ENCODE measurements at places on chromosomes 5 and 9.

DNA sequence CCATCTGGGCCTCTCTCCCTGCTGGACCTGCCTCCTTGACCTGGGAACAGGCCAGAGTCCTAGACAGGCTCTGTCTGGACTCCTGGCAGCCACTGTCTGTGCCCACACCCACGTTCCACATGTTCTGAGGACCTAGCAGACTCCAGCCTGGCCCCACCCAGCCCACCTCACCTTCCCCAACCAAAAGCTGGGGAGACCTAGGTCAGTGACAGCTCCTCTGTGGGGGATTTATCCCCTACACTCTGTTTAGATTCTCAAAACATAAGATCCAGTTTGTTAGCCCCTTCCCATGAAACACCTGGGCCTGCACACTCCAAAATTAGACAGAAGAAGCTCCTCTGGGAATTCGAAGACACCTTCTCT, 59.8 kb upstream of the ADAMTS2 start:
- no peak for DNase-seq

- no peak for DNase-seq
Observed at GRCh38 chr5:80208381-80208780, 47.5 kb downstream of the SERINC5 start.

DNA sequence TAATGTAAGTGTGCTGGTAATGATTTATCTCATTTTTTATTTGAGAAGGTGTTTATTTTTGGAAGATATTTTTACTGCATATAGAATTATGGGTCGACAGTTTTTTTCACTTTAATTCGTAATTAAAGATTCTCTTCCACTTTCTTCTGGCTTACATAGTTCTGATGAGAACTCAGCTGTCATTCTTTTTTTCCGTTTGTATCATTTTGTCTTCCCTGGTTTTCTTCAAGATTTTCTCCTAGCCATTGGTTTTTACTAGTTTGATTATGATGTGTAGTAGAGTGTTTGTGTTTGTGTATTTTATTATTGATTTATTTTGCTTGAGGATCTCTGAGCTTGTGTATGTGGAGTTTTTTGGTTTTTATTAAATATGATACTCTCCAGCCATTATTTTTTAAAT, 21.7 kb downstream of the SLF1 start:
- no peak for DNase-seq

GRCh38 chr9:78746010-78746409, 449.1 kb downstream of the PSAT1 start:
- DNase-seq: no peak

DNA sequence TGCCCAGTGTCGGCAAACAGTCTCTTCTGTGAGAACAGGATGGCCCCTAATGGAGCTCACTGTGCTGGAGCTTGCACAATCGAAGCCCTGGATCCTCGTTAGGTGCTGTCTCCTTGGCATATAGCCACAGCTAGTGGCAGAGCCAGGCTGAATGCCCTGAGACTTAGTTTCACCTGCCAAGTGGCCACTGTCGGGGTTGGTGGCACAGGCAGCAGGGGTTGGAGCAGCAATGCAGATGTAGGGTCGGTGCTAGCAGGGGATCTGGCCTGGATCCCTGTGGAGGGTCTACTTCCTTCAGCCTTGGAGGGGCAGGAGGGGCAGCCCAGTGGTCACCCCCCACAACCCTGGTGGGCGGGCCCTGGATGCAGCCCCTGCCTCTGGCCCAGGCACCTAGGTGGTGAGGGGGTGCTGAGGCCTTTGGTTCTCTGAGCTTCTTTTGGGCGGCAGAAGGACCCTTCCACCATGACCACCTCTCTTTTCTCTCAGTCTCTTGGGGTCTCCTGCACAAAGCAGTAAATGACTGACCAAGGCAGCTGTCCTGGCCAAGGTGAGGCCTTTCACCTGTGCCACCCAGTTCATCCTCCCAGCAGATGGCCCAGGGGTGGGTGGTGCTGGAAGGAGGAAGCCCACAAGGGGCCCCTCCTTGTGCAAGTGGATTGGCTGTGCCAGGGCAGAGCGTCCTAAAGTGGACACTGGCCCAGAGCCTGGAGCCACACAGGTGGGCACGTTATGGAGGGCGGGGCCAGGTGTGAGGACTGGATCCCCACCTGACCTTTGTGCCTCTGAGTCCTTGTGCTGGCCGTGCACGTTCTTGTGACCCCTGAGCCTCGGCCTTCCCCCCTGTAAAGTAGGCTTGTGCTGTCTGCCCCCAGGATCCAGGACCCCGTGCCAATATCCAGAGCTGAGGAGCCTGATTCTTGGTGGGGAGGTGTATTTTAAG, 44.8 kb downstream of the PHF2 start:
- DNase-seq: no peak

GRCh38 chr5:143290125-143290524, 113.4 kb downstream of the NR3C1 start:
- DNase-seq: no peak

GRCh38 chr5:115857626-115858349, 16.1 kb downstream of the AP3S1 start:
- DNase-seq: no peak

DNA sequence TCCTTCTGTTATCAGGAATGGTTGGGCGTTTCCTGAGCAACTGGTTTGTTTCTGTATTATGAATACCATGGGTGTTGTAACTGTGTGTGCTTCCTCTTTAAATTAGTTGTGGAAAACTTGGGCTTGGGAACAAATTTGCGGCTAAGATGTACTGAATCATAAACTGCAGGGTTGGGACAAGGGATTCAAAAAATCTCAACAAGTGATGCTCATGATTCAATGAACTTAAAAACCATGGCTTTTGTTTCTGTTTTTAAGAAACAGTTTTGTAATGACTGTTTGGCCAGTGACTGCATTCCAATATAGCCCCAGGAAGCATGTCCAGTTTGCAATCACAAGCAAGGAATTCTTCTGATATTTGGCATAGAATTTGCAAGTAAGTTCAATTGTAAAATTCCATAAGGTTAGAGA, 657.5 kb upstream of the WWC1 start:
- no peak for DNase-seq

- DNase-seq: no peak
Observed at GRCh38 chr5:174436750-174437149, 287.6 kb upstream of the MSX2 start.

DNA sequence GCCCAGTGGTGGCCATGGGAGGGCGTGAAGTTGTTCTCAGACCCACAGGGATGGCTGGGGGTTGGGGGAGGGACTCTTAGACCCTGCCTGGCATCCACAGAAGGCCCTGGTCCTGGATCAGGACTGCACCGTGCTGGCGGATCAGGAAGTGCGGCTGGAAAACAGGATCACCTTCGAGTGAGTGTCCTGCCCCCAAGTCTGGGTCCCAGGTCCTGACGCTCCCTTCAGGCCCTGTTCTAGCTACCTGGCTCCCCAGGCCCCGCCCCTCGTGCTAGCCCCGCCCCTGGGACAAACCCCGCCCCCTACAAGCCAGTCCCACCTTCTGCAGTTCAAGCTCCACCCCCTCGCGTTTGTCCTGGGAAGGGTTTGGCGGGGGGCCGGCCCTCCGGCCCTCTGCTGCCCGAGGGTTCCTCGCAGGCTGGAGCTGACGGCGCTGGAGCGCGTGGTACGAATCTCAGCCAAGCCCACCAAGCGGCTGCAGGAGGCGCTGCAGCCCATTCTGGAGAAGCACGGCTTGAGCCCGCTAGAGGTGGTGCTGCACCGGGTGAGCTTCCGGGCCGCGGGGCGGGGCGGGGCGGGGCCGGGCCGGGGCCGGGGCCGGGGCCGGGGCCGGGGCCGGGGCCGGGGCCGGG, 12.9 kb downstream of the RGS14 start:
- DNase-seq: peak; percentile 29

DNA sequence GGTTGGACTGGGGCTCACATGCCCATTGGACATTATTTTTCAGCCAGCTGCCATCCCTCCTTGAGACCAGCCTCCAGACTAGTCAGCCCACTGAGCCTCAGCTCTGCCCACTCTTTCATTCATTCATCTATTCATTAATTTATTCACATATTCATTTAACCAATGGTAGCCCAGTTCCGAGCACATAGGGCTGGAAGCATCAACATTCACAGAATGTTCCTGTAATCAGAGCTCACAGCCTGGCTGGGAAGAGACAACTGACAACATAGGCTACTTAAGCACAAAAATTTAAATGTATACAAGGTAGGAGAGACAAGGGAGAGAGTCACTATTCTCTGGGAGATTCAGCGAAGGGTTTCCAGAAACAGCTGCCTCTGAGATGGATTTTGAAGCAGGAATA, 17.0 kb upstream of the PBX3 start:
- no peak for DNase-seq

GRCh38 chr5:173866858-173867679, 21.1 kb upstream of the CPEB4 start:
- DNase-seq: no peak

DNA sequence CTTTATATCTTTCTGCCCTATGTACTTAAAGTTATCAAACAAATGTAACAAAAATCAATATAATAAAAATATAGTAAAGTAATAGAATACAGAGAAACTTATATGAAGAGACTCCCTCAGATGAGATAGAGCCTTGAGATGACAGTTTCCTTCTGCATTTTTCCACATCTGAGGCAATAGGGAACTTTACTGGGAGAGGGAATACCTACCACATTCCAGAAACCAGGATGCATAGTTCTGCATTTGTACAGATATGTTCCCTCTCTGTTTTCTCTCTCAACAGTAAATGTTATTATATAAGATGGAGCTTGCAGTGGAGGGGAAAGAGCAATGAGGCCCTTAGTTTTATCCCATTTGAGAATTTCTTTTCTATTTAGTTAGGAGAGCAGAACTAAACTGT, 109.6 kb upstream of the KCNN2 start:
- DNase-seq: no peak

GRCh38 chr5:151772029-151772845, 483 bp downstream of the G3BP1 start:
- peak; percentile 33 for DNase-seq

- DNase-seq: no peak
Observed at GRCh38 chr5:43231977-43232376, 40.0 kb downstream of the NIM1K start.

DNA sequence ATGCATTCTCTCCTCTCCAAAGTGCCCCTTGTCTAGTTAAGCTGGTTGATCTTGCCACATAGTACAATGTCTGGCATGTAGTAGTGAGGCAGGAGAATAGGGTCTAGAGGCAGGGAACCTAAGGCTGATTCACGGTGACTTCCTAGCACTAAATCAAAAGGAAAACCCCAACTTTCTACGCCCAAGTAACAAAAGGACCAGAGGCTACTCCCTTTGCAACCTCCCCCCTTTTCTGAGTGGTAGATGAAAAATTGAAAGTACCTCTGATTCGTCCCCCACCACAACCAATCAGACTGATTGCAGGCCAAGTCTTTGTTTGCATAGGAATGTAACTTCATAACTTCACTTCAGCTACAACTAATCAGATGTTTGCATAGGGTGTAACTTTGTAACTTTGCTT, 278.8 kb downstream of the PSAT1 start:
- no peak for DNase-seq
